Mesenchymal stem cell (in vitro differentiated cells and primary cell): ENCODE measurements at places on chromosomes 7 and 10.

DNA sequence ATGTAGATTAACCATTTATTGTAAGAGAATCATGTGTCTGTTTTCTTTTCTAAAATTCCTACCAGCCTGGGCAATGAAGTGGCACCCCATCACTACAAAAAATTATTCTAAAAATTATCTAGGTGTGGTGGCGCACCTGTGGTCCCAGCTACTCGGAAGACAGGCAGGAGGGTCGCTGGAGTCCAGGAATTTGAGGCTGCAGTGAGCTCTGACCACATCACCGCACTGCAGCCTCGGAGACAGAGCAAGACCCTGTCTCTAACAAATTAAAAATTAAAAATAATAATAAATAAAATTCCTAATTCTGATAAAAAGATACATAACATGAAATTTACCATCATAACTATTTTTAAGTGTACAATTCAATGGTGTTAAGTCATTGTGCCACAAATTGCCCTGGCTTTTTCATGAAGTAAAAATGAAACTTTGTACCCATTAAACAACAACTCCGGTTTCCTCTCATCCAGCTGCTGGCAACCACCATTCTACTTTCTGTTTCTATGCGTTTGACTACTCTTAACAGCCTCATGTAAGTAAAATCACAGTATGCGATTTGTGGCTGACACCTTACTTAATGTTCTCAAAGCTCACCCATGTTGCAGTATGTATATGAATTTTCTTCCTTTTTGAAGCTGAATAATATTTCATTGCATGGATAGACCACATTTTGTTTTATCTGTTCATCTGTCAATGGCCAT, 20.6 kb upstream of the USP6NL start:
- no peak for DNase-seq

DNA sequence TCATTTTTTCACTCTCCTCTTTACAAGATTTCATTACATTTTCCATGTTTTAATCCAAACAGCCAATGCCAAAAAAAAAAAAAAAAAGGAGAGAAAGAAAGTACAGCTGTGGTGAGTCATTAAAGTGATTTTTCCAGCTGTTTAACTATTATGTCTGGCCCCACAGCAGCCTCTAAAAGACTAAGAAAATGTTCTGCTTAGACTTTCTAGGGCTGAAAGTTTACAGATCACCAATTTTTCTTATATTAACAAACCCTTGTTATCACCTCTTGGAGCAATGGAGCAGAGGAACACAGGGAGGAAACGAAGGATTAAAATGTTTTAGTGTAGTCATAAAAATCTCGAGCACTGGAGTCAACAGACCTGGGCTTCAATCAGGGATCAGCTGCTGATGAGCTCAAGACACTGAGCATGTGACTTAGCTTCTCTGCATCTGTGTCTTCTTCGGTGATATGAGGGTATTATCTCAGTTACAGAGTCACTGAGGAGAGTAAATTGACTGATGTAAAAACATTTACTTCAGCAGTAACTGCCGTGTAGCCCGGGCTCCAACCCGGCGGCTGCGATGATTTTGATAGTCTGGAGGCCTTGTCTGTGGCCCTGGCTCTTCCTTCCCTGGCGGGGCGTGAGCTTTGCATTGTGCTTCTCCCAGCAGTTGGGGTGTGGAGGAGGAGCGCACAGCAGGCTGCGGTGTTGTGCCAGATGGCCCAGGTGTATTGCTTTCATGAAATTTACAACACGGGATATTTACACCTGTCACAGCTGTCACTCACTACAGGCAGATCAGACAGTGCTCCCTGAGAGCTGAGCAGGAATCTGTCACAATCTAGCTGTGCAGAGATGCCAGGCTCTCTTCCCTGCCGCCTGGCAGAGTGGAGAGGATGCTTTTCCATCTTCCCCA, 298.3 kb upstream of the FZD8 start:
- peak; percentile 74 for DNase-seq

DNA sequence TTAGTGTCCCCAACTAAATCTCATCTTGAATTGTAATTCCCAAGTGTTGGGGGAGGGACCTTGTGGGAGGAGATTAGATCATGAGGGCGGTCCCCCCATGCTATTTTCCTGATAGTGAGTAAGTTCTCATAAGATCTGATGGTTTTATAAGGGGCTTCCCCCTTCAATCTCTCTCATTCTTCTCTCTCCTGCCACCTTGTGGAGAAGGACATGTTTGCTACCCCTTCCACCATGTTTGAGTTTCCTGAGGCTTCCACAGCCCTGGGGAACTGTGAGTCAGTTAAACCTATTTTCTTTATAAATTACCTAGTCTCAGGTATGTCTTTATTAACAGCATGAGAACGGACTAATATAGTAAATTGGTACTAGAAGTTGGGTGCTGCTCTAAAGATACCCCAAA, 365.6 kb downstream of the ANKRD7 start:
- peak; percentile 24 for DNase-seq

- DNase-seq: peak; percentile 84
Measured at GRCh38 chr10:61486738-61487396, 33.7 kb upstream of the TMEM26 start.

- no peak for DNase-seq
Measured at GRCh38 chr7:85714043-85714578, 527.3 kb upstream of the SEMA3D start.

DNA sequence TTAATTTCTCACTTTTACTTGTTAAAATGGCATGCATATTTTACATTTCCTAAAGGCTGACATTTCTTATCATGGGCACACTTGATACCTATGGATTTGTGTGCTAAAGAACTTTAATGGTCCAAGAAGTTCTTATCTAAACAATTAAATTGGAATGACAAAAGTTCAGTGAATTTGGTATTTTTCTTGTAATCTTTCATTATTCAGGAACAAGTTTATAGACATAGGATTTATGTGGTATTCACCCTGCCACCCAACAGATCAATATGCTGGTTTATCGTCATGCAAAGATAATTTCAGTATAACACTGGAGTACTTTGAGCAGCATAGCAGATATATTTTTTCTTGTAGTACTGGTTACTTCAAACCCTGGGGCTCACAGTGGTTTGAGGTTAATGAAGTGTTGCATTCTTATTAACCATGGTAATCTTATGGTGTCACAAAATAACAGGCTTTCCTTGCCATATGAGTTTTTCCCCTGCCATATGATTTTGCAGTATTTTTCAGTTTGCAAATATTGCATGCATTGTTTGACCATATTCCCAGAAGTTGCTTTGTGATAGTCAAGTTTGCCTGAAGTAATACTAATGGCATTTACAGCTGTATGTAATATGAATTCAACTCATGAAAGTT, 148.8 kb downstream of the PPP1R9A start:
- DNase-seq: no peak

DNA sequence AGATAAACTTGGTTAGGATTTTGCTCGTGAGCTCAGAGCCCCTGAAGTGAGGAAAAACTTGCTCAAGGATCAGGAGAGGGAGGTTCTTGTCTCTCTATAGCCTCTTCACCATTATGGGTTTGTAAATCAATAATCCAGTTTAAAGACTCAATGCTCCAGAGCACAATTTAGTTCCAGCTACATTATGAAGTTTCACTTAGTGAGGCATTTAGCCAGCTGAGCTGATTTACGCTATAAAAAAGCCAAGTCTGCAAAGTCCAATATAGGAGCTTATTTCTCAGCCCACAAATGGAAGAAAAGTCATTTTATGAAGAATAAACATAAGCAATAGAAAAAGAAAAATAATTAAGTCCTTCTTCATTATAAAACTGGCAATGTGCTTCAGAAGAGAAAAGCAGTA, 130.6 kb downstream of the STRA8 start:
- no peak for DNase-seq

GRCh38 chr10:125118011-125118611, 42.3 kb downstream of the CTBP2 start:
- no peak for DNase-seq

DNA sequence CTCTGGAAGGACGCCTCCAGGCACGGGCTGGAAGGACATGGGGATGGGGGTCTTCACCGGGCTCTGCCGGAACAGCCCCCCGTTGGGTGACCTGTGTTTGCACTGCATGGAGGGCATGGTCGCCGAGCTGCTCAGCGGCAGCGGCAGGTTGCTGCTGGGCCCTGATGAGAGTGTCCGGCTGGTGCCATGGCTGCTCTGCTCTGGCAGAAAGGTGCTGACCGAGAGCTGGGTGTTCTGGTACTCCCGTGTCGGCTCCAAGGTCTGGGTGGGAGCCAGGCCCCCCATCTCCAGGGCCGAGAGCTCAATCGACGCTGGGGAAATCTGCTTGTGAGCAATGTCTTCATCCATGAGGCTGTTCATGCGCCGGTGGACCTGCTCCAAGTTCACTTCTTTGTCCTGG, 764.3 kb downstream of the GRID1 start:
- DNase-seq: no peak

- DNase-seq: no peak
Measured at GRCh38 chr7:122468945-122469344, 164.4 kb upstream of the FEZF1 start.

GRCh38 chr7:36625247-36625646, 99.0 kb downstream of the AOAH start:
- DNase-seq: no peak

DNA sequence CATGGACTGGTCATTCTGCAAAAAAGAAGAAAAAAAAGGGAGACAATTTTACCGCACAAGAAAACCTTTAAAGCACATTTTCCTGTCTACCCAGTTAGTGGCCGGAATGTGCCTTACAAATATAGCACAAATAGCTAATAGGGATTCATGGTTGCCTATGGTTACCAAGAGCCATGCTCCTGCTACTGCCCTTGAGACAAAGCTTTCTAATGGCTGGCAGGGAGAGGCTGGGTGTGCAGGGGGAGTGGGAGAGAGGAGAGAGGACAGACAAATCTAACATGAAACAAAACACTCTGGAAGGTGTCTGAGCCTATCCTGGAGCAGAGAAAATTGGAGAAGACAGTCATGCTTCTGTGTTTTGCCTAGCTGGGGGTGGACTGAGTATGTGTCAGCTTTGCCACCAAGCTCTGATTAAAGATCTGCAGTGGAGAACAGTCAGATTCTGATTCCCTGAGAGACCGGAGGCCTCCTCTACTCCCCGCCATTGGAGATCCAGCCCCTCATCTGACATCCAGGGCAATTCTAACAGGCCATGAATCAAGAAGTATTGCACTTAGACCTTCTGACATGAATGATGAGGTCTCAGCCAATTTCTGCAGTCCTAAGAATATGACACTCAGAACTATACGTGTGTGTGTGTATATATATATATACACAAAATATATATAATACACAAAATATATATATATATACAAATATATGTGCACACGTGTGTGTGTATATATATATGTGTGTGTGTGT, 80.2 kb downstream of the PRTFDC1 start:
- peak; percentile 37 for DNase-seq

DNA sequence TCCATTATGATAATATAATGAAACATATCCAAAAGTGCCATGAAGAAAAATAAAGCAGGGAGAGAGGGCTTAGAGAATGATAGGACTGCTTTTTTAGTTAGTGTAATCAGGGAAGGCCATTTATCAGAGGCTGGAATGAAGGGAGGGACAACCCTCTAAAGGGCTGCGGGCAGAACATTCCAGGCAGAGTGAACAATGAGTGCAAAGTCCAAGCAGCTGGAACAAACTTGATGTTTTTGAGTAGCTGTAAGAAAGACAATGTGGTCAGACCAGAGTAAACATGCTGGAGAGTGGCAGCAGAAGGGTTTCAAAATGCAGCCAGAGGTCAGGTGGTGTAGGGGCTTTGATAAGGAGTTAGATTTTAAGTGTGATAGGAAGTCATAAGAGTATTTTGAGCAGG, 65.6 kb upstream of the CCDC6 start:
- DNase-seq: peak; percentile 64

- peak; percentile 15 for DNase-seq
Measured at GRCh38 chr7:40483630-40484029, 348.8 kb downstream of the SUGCT start.

DNA sequence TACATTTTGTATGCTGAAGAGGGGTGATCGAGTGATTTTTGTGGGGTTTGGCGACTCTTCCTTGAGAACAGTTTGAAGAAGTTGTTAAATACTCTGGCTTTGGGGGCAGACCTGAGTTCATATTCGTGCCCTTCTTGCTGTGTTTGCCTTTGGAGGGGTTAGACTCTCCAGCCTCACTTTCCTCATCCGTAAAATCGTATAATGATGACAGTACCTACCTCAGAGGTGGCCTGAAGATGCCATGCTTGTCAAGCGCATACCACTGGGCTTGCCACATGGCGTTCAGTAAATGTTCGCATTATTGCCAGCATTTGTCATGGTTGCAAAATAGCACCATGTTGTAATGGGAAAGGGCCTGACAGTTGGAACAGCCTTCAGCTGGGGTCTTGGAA, 1.3 kb downstream of the STK17A start:
- DNase-seq: peak; percentile 90

GRCh38 chr10:116970050-116970449, 34.9 kb downstream of the SHTN1 start:
- DNase-seq: no peak

DNA sequence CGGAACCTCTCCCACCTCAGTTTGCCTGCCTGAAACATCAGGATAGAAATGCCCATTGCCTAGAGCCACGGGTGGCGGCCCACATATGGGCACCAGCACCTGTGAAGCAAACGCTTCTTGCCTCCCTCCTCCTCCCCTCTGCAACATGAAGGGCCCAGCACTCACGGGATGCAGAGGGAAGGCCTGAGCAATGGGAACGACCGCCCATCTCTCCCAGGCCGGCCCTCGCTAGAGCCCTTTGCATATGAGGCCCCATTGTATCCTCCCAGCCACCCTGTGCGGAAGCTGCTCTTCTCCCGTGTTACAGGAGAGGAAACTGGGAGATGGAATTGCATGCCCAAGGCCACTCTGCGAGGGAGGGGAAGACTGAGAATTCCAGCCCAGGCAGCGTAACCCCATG, 88.2 kb downstream of the RGS10 start:
- no peak for DNase-seq

- peak; percentile 92 for DNase-seq
Measured at GRCh38 chr10:80163741-80164341, 31.3 kb downstream of the PLAC9 start.

- no peak for DNase-seq
Measured at GRCh38 chr7:73308074-73308664, 457 bp downstream of the NSUN5 start.

- DNase-seq: no peak
Measured at GRCh38 chr7:36295090-36295489, 94.6 kb upstream of the ANLN start.

DNA sequence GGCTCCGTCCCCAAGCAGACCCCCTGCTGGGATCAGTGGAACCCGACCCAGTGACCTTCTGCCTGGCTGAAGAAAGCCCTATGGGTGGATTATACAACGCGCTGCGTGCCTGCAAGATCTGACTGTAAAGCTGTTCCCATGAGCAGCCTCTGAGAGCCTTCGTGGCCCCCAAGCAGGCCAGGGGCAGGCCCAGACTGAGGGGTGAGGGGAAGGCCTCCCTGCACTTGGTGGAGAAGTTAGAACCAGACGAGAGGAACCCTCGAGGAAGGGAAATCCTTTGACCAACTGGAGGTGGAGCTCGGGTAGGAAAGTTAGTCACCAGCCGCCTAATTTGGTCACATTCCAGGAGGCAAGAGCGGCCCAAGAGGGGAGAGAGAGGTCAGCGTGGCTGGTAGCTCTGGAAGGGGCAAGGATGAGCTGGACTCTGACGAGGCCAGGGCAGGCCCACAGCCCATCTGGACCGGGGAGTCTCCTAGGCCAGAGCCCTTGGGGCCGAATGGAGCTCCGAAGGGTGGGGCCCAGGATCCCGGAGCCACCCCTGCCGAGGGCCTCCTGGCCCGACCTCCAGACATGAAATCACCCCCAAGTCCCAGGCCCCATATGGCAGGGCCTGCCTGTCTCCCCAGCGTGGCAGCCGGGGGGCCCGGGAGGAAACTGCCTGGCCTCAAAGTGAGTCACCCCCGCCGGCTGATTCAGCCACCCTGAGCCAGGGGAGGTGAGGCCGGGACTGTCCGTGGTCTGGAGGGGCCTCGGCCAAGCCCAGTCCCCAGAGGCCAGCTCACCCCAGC, 23.3 kb upstream of the PDGFA start:
- DNase-seq: peak; percentile 97

GRCh38 chr10:124157271-124157681, 63.9 kb upstream of the CHST15 start:
- DNase-seq: peak; percentile 39
